Stimulated activated CD8-positive, alpha-beta memory T cell treated with anti-CD3 and anti-CD28 coated beads, Interleukin-7, amount 100 ng/mL, for 1 hour (primary cell): ENCODE measurements at places on chromosomes 7 and 10.

DNA sequence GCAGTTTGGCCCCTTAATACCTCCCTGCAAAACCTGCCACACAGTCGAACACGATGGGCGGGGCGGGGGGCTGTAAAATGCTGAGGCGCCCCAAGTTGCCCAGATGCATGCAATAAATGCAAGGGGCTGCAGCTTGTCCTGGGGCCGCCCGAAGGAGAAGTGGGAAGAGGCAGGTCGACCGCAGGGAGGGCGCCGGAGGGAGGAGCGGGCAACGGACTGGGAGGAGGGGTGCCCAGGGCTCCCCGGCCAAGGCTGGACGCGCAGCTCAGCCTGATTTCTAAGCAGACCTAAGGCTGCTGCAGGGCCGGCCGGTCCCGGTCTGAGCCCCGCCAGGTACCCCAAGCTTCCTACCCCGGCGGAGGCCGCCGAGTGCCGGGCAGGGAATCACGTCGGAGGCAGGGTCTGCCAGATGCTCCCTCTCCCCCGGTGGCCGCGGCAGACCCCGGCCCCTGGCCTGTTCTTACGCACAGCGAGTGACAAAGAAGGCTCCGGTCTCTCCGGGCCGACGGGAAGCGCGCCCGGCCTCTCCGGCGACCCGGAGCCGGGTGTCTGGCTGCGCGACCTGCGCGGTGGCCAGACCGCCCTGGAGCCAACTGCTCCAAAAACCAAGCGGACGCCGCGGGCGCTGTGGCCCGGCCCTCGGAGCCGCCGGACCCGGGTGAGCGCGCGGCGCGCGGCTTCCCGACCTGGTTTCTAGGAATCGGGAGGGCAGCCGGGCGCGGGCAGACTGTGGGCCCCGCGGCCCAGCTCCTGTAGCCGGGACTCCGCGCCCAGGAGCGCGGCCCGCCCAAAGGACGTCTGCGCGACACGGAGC is 744 bp upstream of the EBF3 start:
- no peak for DNase-seq

- no peak for DNase-seq
Measured at GRCh38 chr7:30364773-30365172, 80.4 kb downstream of the ZNRF2 start.

DNA sequence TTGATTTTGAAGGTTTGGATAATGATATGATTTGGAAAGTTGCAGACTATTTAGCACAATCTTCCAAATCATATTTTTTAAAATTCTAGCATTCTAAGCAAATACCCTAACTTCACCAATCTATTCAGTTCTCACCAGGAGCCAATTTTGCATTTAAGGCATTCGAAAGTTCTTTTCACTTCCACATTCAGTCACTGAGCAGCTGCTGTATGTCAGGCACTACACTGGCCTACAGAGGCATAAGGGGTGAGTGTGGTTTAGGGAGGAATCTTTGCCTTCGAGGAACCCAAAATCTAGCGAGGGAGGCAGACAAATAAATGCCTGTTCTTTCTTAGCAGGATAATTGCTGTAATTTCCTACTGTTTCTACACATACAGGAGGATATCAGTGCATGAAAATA is 10.7 kb upstream of the UCN3 start:
- no peak for DNase-seq

- no peak for DNase-seq
Measured at GRCh38 chr7:52775876-52776275, 259.6 kb upstream of the POM121L12 start.

GRCh38 chr7:20831956-20832355 is 45.3 kb upstream of the SP8 start:
- DNase-seq = no peak

GRCh38 chr7:14793151-14793550 is 109.4 kb downstream of the DGKB start:
- no peak for DNase-seq

DNA sequence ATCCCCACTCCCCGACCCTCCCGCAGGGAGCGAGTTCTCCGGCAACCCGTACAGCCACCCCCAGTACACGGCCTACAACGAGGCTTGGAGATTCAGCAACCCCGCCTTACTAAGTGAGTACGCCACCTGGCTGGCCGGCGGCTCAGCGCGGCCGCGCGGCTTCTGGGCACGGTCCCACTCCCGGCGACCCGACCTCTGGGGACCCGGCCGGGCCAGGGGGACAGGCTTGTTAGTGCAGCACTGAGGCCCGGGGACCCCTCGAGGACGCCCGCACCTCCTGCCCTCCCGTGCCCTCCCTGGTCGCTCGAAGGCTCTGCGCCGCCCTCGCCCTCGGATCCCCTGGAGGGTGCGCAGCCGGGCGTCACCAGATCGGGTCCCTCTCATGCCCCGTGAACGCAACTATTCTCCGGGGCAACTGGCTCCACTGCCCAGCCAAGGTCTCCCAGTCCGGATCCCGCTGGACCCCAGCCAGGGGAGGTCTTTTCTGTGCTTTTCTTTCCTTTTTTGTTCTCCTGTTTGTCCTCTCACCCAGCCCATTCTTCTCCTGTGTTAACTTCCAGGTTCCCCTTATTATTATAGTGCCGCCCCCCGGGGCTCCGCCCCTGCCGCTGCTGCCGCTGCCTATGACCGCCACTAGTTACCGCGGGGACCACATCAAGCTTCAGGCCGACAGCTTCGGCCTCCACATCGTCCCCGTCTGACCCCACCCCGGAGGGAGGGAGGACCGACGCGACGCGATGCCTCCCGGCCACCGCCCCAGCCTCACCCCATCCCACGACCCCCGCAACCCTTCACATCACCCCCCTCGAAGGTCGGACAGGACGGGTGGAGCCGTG is 81.8 kb downstream of the PAX2 start:
- no peak for DNase-seq

DNA sequence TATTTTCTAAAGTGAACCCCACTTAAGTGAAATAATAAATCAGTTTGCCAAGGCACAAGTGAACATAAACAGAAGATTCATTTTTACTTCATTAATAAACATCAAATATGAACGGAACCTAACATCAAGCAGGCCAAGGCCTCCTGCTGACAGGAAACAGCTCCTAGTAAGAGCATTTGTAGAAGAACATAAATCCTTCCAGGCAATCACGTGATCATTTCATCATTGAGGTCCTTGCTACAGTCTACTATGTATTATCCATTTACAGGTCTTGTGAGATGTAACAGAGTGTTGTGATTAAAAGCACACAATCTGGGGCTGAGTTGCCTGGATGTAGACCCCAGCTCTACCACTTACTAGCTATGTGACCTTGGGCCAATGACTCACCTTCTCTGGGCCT is 70.6 kb downstream of the CALD1 start:
- DNase-seq = no peak

GRCh38 chr10:59387951-59388670 is 25.8 kb upstream of the FAM13C start:
- no peak for DNase-seq

GRCh38 chr7:7771452-7771851 is 53.0 kb upstream of the RPA3 start:
- no peak for DNase-seq

- DNase-seq = no peak
Measured at GRCh38 chr10:47300429-47300931, 483 bp downstream of the GDF10 start.
